GM23338 (cell line): ENCODE measurements at places on chromosomes 5 and 9. TPM values are rescaled to one million over a fixed set of nuclear protein-coding genes. Genes with fewer than 3 reads are reported as not detected.

GRCh38 chr5:35316611-35317274 lies 86.5 kb upstream of the PRLR start:
- H3K36me3 ChIP-seq, result no peaks in the 10 kb centered on the region
- H3K4me3 ChIP-seq, result no peak overlapping the region
- no peak overlapping the region for H3K27ac ChIP-seq
- no peaks in the 10 kb centered on the region for H3K4me1 ChIP-seq

Gene FOXE1
- 0.35 and 0.45 TPM in 2 replicates for total RNA-seq

Gene CREB3
- 24.9 and 32.4 TPM in 2 replicates for total RNA-seq

Gene TRIM36
- 10.1 and 14.1 TPM in 2 replicates for total RNA-seq

DNA sequence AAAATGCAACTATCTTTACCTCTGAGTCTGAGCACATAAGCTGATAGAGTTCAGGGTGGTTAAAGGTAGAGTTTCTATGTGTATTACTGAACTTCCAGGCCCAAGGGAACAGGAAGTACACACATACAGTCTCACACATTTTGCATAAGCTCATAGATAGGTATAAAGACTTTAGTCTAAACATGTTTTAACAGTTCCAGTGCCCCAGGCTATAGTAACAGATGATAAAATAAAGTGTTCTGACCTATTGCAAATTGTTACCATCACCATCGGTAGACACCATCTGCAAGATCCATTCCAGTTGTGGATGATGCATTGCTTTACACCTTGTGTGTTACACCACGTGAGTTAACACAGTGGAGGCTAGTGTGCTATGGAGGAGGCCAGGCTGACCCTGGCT lies 95.8 kb downstream of the TMEM174 start:
- peaks cover 20% of the 10 kb centered on the region for H3K4me1 ChIP-seq
- no peaks in the 10 kb centered on the region for H3K27me3 ChIP-seq
- no peak for DNase-seq
- no peaks in the 10 kb centered on the region for H3K36me3 ChIP-seq

DNA sequence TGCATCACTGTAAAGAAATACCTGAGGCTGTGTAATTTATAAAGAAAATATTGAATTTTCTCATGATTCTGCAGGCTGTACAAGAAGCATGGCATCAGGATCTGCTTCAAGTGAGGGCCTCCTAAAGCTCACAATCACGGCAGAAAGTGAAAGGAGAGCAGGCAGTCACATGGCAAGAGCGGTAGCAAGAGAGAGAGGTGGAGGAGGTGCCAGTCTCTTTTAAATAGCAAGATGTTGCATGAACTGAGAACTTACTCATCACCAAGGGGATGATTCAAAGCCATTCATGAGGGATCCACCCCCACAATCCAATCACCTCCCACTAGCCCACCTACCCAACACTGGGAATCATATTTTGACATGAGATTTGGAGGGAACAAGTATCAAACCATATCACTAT lies 184.5 kb upstream of the PAPPA start:
- no peaks in the 10 kb centered on the region for H3K27me3 ChIP-seq
- H3K27ac ChIP-seq, result no peak overlapping the region
- no peaks in the 10 kb centered on the region for H3K4me1 ChIP-seq
- no peak for DNase-seq
- H3K4me3 ChIP-seq, result no peak overlapping the region

Gene KDM3B
- total RNA-seq, result 86.6 and 90.3 TPM in 2 replicates

Gene FGF10
- total RNA-seq, result 0.24 TPM in 1 of 2 replicates, not detected in the other

Gene SLC23A1
- total RNA-seq, result not detected in 2 replicates

DNA sequence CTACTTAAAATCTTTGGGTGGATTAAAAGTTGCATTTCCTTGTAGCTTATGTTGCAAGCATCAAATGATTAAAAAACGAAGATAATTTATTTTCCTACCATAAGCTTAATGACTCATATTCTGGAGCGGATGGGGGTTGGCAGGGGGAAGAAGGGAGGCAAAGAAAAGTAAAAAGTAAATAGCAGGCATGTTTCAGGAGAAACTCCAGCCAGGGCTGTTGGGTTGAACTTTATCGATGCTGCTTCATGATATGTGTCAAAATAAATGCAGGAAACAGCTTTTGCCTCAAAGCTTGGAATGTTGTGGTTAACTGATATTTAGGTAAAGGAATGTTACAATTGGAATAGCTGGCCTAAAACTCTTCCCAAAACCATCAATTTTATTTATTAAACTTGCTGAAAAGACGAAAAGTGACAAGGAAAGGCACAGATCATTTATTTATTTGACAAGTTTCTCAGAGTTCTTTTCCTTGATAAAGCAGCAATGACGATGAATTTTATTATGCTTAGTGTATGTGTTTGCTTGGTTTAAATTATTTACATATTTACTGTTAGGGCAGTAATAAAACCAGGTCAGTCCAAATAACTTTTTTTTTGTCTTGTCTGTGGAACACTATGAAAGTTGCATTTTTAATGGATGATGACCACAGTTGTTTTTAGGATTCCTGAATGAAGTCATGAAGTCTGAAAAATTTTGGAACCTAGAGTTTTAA lies 177.9 kb downstream of the PCSK1 start:
- no peak overlapping the region for H3K27ac ChIP-seq
- no peaks in the 10 kb centered on the region for H3K4me1 ChIP-seq
- DNase-seq, result no peak
- no peak overlapping the region for H3K4me3 ChIP-seq

DNA sequence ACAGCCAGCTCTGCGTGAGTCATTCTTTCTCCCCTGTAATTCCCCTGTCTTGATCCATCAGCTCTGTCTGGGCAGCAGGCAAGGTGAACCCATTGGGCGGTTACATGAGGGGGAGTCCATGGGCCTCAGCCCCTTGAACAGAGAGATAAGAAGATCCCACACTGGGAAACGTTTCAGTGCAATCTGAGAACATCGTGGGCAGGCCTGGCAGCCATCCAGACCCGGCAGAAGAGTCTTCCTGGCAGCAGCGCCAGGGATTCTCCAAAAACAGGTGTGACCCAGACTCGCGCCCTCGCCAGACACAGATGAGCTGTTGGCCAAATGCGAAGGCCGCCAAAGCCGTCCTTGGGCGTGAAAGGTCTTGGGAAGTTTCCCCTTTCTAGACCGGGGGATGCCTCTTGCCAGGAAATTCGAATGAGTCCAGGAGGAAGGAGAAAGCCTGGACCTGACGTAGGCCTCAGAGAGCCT lies 6.4 kb upstream of the SLC12A7 start:
- no peaks in the 10 kb centered on the region for H3K27me3 ChIP-seq
- H3K4me3 ChIP-seq, result no peak overlapping the region
- DNase-seq, result no peak
- no peaks in the 10 kb centered on the region for H3K4me1 ChIP-seq
- H3K36me3 ChIP-seq, result no peaks in the 10 kb centered on the region
- H3K27ac ChIP-seq, result no peak overlapping the region

GRCh38 chr5:38290028-38290653 lies 31.8 kb downstream of the EGFLAM start:
- no peak overlapping the region for H3K4me3 ChIP-seq
- no peak for DNase-seq
- H3K27me3 ChIP-seq, result no peaks in the 10 kb centered on the region

DNA sequence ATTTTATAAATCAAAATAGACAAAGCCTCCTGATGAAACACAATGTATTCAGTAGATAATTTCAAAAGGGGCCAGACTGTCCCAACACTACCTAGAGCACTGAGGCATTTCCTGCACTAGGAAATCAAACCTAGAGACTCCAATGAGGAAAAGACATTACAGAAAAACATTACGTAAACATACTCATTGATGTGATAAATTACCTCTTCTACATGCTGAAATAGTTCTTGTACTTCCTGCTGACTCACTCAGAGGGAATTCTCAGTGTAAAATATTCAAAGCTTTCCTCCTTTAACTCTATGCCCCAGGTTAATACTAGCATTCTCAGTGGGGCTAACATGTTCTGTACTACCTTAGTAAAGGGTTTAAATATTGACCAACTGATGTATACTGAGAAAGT lies 178.0 kb downstream of the ESM1 start:
- no peak overlapping the region for H3K4me3 ChIP-seq
- H3K4me1 ChIP-seq, result no peaks in the 10 kb centered on the region
- H3K27ac ChIP-seq, result no peak overlapping the region

GRCh38 chr9:100350188-100350587 lies 2.6 kb downstream of the TEX10 start:
- no peaks in the 10 kb centered on the region for H3K27me3 ChIP-seq
- no peak for DNase-seq
- H3K27ac ChIP-seq, result no peak overlapping the region

DNA sequence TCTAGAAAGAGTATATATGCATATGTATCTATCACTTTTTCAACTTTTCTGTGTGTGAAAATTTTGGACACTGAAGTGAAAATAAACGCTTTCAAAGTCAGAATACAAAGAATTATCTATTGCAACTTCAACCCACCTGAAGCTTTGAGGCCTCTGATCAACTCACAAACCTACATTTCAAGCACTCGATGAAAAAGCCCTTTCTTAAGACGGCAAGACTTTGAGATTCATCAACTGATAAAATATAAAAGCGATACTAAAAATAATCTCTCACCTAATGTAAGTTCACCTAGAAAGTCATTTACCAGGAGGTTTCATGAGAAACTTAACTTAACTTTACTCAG lies 1.2 kb downstream of the GOLPH3 start:
- H3K27ac ChIP-seq, result peak overlapping the region; percentile 99
- peaks cover 7% of the 10 kb centered on the region for H3K4me1 ChIP-seq
- H3K36me3 ChIP-seq, result peaks cover 17% of the 10 kb centered on the region; the same call in 1 of the 2 replicates
- no peak for DNase-seq
- no peaks in the 10 kb centered on the region for H3K27me3 ChIP-seq

Gene SCGB3A2
- 27.0 and 36.1 TPM in 2 replicates for total RNA-seq

GRCh38 chr9:130713286-130713960 lies 19.8 kb downstream of the EXOSC2 start:
- H3K4me3 ChIP-seq, result peak overlapping the region; percentile 86
- peaks cover 21% of the 10 kb centered on the region for H3K4me1 ChIP-seq
- no peaks in the 10 kb centered on the region for H3K36me3 ChIP-seq

- H3K36me3 ChIP-seq, result 0 out of 2 replicates have a peak, but pooled peaks cover 6% of the 10 kb centered on the region
- no peaks in the 10 kb centered on the region for H3K27me3 ChIP-seq
- no peak overlapping the region for H3K4me3 ChIP-seq
- no peak overlapping the region for H3K27ac ChIP-seq
Measured at GRCh38 chr5:115507681-115508080, 36.9 kb downstream of the FEM1C start.

GRCh38 chr5:81884871-81885270 lies 87.0 kb upstream of the ATG10 start:
- no peak overlapping the region for H3K27ac ChIP-seq
- H3K4me1 ChIP-seq, result no peaks in the 10 kb centered on the region
- no peaks in the 10 kb centered on the region; the same call in 1 of the 2 replicates for H3K36me3 ChIP-seq
- H3K27me3 ChIP-seq, result no peaks in the 10 kb centered on the region
- H3K4me3 ChIP-seq, result no peak overlapping the region
- no peak for DNase-seq

GRCh38 chr5:120545951-120546350 lies 81.9 kb downstream of the PRR16 start:
- H3K27me3 ChIP-seq, result no peaks in the 10 kb centered on the region
- no peak overlapping the region for H3K27ac ChIP-seq
- DNase-seq, result no peak
- H3K4me3 ChIP-seq, result no peak overlapping the region
- H3K4me1 ChIP-seq, result no peaks in the 10 kb centered on the region

DNA sequence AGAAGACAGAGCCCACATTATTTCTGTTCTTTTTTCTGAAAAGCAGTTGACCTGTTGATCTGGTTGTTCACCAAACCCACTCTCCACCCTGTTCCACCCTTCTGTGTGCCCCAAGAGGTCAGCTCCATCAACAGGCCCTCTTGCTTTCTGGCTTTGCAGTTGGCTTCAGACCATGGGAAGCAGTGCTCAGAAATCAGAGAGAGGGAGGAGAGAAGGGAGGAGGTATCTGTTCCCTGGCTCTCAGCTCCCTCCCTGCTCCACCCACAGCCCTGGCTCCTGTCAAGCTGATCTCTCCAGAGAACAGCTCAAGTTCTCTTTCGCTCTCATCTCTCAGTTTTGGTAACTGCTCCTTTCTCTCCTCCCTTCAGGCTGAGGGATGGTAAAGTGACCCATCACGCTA lies 144.2 kb upstream of the RAI14 start:
- peaks cover 14% of the 10 kb centered on the region for H3K4me1 ChIP-seq
- no peaks in the 10 kb centered on the region for H3K27me3 ChIP-seq
- no peaks in the 10 kb centered on the region for H3K36me3 ChIP-seq
- no peak overlapping the region for H3K4me3 ChIP-seq

Gene TRAF2
- total RNA-seq, result 31.5 and 39.9 TPM in 2 replicates

Gene NXNL2
- total RNA-seq, result 4.3 and 5.1 TPM in 2 replicates

DNA sequence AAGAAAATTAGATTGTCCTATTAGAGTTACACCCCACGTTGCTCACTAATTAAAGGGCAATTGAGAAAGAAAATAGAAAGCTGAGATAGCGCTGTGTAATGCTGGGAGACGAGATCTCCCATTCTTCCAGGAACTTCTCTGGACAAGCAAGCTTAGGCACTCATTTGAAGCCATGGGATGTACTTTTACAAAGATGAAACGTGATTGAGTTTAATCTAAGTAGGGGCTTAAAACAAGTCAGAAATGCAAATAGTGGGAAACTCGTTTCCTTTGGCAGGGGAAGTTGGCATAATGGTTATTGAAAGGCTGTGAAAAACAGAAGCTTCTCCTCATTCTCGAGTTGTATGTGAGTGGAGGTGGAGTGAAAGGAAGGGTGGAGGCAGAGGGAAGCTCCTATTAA lies 3.7 kb downstream of the PRDM6 start:
- H3K36me3 ChIP-seq, result no peaks in the 10 kb centered on the region
- peak overlapping the region; percentile 68 for H3K4me3 ChIP-seq
- DNase-seq, result no peak
- peaks cover 100% of the 10 kb centered on the region for H3K27me3 ChIP-seq
- peaks cover 37% of the 10 kb centered on the region for H3K4me1 ChIP-seq
- H3K27ac ChIP-seq, result no peak overlapping the region

Gene SAXO1
- not detected in 2 replicates for total RNA-seq

DNA sequence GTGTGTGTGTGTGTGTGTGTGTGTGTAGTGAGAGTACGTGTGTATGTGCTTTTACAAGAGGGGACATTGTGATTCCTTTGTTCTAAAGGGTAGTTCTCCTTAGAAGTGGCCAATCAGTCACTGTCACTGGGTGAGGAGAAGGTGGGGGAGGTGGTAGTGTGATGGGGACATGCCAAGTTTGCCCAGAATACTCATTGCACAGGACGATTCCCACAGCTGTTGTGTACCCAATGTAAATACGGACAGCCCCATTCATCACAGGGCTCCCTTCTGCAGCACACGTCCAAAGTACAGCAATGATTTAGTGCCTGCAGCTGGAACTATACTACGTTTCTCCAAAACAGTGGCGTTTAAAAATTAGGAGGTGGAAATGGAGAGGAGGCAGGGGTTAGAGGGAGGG lies 287.8 kb downstream of the TLR4 start:
- DNase-seq, result no peak
- H3K4me3 ChIP-seq, result no peak overlapping the region
- no peaks in the 10 kb centered on the region for H3K4me1 ChIP-seq
- H3K36me3 ChIP-seq, result no peaks in the 10 kb centered on the region
